ENCODE measurements at places on chromosomes 1 and 21. TPM values are rescaled to one million over a fixed set of nuclear protein-coding genes. Genes with fewer than 3 reads are reported as not detected.

Gene SPAG17
- not detected for total RNA-seq

Gene LCE3E
- not detected for total RNA-seq

Gene CD1B
- total RNA-seq, result not detected

Gene SYT14
- 1.1 TPM for total RNA-seq

Gene LYPD8
- total RNA-seq, result 1.4 TPM

Gene PROX1
- 3.0 TPM for total RNA-seq

Gene ZNF687
- 6.7 TPM for total RNA-seq

Gene TMCC2
- 0.48 TPM for total RNA-seq

Gene TXNIP
- total RNA-seq, result 18.0 TPM

Gene S100A2
- 11.2 TPM for total RNA-seq
